ENCODE measurements at places on chromosomes 12 and 14. TPM values are rescaled to one million over a fixed set of nuclear protein-coding genes. Genes with fewer than 3 reads are reported as not detected.

GRCh38 chr14:24066496-24067132 lies 4.7 kb upstream of the CPNE6 start:
- no peak for DNase-seq
- no peaks in the 10 kb centered on the region for H3K36me3 ChIP-seq
- H3K27ac ChIP-seq, result no peak overlapping the region
- no peaks in the 10 kb centered on the region for H3K4me1 ChIP-seq
- H3K27me3 ChIP-seq, result no peaks in the 10 kb centered on the region

GRCh38 chr12:43208627-43209026 lies 343.4 kb downstream of the ADAMTS20 start:
- no peak overlapping the region for H3K4me3 ChIP-seq
- H3K4me1 ChIP-seq, result no peaks in the 10 kb centered on the region
- no peak overlapping the region for H3K27ac ChIP-seq
- H3K27me3 ChIP-seq, result no peaks in the 10 kb centered on the region
- H3K36me3 ChIP-seq, result no peaks in the 10 kb centered on the region

GRCh38 chr12:110042264-110042663 lies 6.1 kb downstream of the C12orf76 start:
- H3K4me1 ChIP-seq, result peaks cover 41% of the 10 kb centered on the region
- H3K36me3 ChIP-seq, result peaks cover 37% of the 10 kb centered on the region
- H3K27me3 ChIP-seq, result no peaks in the 10 kb centered on the region
- H3K27ac ChIP-seq, result no peak overlapping the region
- no peak overlapping the region for H3K4me3 ChIP-seq
- DNase-seq, result no peak

GRCh38 chr12:103858953-103859601 lies 18.0 kb upstream of the NT5DC3 start:
- no peaks in the 10 kb centered on the region for H3K27me3 ChIP-seq
- DNase-seq, result no peak

- no peaks in the 10 kb centered on the region for H3K27me3 ChIP-seq
- no peak for DNase-seq
- no peaks in the 10 kb centered on the region for H3K4me1 ChIP-seq
- H3K4me3 ChIP-seq, result no peak overlapping the region
- H3K36me3 ChIP-seq, result no peaks in the 10 kb centered on the region
- no peak overlapping the region for H3K27ac ChIP-seq
Observed at GRCh38 chr14:44170556-44170955, 336.5 kb downstream of the FSCB start.

- H3K27me3 ChIP-seq, result no peaks in the 10 kb centered on the region
- no peaks in the 10 kb centered on the region for H3K36me3 ChIP-seq
Observed at GRCh38 chr12:5439788-5440300, 7.9 kb downstream of the NTF3 start.

DNA sequence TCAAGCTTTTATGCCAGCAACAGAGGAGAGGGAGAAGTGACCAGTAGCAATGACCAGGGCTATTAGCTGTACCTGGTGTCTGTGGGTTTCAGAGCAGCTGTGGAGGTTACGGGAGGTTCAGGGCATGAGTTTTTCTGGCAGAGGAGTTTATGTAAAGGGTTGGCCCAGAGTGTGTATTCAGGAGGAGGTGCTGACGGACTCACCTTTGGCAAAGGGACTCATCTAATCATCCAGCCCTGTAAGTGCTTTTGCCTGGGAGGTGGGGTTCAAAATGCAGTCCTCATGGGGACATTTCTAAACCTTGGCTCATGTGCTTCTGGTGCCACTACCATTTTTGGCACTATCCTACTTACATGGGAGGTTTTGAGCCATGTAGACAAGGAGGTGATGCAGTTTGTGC lies 95.3 kb downstream of the DAD1 start:
- no peak for DNase-seq
- no peaks in the 10 kb centered on the region for H3K27me3 ChIP-seq
- no peaks in the 10 kb centered on the region for H3K36me3 ChIP-seq
- H3K4me1 ChIP-seq, result no peaks in the 10 kb centered on the region

DNA sequence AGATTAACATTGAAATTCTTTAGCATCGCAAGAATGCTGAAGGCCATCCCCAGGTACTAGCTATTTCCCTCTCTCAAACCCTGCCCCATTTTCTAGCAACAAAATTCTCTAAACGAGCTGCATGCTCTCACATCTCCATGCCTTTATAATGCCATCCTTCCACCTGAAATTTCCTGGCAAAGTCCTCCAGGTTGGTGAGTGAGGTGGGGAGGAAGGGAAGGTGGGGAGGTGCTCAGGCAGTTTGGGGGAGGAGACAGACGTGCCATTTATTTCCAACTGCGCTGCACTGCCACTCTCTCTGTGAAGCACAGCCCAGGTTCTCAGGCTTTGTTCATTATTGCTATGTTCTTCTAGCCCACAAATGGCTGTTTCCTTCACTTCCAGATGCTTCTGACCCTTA lies 208.4 kb downstream of the PAWR start:
- no peaks in the 10 kb centered on the region for H3K4me1 ChIP-seq
- no peaks in the 10 kb centered on the region for H3K36me3 ChIP-seq
- no peaks in the 10 kb centered on the region for H3K27me3 ChIP-seq
- H3K27ac ChIP-seq, result no peak overlapping the region

- H3K4me3 ChIP-seq, result no peak overlapping the region
- no peak for DNase-seq
- H3K4me1 ChIP-seq, result no peaks in the 10 kb centered on the region
- H3K36me3 ChIP-seq, result no peaks in the 10 kb centered on the region
Observed at GRCh38 chr14:64324461-64324860, 30.3 kb upstream of the ESR2 start.

- no peak overlapping the region for H3K27ac ChIP-seq
- no peak for DNase-seq
- no peaks in the 10 kb centered on the region for H3K4me1 ChIP-seq
- H3K36me3 ChIP-seq, result no peaks in the 10 kb centered on the region
Observed at GRCh38 chr14:32438517-32438916, 109.4 kb downstream of the AKAP6 start.

LRRC10 gene
- not detected for total RNA-seq

SLC24A4 gene
- total RNA-seq, result 0.49 TPM

KRT83 gene
- not detected for total RNA-seq

GUCY2C gene
- not detected for total RNA-seq

CDKN3 gene
- total RNA-seq, result not detected

ART4 gene
- 5.8 TPM for total RNA-seq

MEG3 gene
- 33.5 TPM for total RNA-seq

OTX2 gene
- total RNA-seq, result not detected
